ENCODE measurements at places on chromosomes 4 and X.

- no peak for DNase-seq
Observed at GRCh38 chr4:36218121-36218520, 26.2 kb downstream of the ARAP2 start.

DNA sequence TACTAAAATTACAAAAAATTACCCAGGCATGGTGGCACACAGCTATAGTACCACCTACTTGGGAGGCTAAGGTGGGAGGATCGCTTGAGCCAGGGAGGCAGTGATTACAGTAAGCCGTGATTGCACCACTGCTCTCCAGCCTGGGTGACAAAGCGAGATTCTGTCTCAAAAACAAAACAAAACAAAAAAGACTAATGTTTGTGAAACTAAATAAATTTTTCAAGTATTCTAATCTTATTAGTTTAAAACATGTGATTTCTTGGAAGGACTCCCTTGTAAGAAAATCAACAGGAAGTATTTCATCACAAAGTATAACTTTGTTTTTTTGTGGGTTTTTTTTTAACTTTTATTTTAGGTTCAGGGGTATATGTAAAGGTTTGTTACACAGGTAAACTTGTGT lies 89.6 kb downstream of the EGF start:
- no peak for DNase-seq

DNA sequence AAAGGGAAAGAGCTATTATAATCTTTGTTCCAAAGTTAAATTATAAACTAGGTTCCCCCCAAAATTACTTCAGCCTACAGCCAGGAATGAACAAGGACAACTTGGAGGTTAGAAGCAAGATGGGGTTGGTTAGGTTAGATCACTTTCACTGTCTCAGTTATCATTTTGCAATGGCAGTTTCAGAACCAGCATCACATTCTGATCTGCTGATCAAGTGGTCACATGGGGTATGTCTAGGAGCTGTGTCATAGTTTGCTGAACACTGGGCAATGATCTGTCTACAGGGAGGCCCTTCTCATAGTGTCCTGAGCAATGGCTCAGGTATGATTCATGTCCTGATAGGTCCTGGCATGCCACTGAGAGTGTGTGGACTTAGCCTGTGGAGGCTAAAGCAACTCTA lies 41.6 kb upstream of the XIAP start:
- DNase-seq: no peak

- DNase-seq: no peak
Observed at GRCh38 chrX:49054073-49054762, 4.6 kb upstream of the CCDC120 start.

- no peak for DNase-seq
Observed at GRCh38 chr4:145865274-145865941, 73.2 kb downstream of the ZNF827 start.

- no peak for DNase-seq
Observed at GRCh38 chr4:63904201-63904600, 505.0 kb downstream of the TECRL start.

- no peak for DNase-seq
Observed at GRCh38 chrX:112223391-112223790, 140.8 kb upstream of the TRPC5 start.

DNA sequence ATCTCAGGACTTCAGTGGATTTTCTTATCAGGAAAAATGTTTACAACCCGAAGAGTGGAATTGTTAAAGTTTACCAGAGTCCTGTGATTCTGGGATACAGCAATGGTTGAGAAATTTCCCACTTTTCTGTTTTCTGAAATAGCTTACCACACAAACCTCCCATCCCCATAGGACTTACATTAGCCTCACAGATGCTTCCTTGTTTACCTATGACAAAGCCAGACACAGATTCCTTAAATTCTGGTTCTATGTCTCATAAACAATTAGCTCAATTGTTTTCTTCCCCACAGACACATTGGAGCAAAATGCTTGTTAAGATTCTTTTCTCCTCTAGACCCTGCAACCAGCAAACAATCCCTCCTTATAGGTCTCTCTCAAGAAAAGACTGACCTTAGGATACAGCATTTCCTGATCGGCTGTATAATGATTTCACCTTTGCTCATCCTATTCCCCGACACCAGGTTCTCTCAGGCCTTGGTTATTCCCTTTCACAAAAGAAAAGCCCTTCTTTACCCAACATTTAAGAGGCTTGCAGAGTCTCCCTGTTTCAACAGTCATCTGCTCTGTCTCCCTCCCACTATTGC lies 886.2 kb downstream of the ARAP2 start:
- no peak for DNase-seq

GRCh38 chrX:2559124-2559523 lies 58.3 kb upstream of the DHRSX start:
- DNase-seq: no peak

DNA sequence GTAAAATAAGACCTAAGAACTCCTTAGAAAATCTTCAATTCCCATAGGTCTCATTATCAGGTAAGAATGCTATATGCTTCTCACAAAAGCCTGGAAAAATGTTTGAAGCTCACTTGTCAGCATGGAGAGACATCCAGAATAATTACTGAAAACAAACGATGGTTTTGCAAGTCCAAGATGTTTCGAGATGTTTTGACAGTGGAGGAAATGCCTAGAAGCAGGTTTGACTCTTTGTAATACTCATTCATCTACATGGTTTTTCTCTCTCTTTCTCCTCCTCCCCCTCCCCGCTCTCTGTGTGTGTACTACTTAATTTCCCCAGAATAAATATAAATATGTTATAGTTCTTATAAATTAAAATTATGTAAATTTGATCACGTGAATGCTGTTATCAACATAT lies 131.9 kb upstream of the NR3C2 start:
- DNase-seq: no peak

GRCh38 chr4:120589787-120590186 lies 332.7 kb downstream of the PRDM5 start:
- DNase-seq: no peak

- no peak for DNase-seq
Observed at GRCh38 chr4:38452009-38452408, 212.0 kb upstream of the KLF3 start.

GRCh38 chrX:69616457-69617203 lies 717 bp downstream of the EDA start:
- no peak for DNase-seq

DNA sequence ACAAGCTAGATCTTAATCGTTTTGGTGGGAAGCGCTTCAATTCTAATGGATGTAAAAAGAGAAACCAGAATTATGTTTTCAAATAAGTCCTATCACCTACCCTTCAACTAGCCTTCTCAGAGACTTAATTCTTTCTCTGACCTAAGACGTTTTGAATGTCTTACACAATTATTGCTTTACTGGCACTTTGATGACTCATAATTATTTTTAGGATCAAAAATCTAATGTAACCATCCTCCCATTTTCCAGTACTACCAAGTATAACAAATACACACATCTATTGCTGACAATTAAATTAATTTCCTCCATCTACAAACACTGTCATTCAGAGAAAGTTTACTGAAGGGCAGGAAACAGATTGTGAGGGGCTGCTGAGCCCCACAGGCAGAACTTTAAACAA lies 108.6 kb downstream of the PPP3CA start:
- no peak for DNase-seq

DNA sequence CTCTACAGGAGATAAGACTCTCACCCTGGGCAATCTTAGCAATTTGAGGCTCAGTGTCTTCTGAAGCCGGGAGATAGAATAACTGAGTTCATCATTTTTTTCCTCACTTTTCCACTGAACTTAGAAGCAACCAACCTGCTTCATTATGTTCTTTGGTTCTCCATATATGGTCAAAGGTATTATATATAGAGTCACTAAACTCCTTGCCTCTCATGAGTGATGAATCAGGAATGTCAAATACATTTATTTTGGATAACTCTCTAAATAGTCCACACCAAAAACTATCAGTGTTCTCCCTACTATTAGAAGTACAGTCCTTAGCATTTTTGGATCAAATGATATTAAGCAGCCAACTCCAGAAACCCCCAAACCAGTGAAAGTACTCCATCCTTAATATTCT lies 421.5 kb upstream of the EPHA5 start:
- no peak for DNase-seq

- no peak for DNase-seq
Observed at GRCh38 chrX:14027511-14028019, 2.1 kb downstream of the GEMIN8 start.

- DNase-seq: no peak
Observed at GRCh38 chr4:8251110-8251883, 18.3 kb upstream of the HTRA3 start.

DNA sequence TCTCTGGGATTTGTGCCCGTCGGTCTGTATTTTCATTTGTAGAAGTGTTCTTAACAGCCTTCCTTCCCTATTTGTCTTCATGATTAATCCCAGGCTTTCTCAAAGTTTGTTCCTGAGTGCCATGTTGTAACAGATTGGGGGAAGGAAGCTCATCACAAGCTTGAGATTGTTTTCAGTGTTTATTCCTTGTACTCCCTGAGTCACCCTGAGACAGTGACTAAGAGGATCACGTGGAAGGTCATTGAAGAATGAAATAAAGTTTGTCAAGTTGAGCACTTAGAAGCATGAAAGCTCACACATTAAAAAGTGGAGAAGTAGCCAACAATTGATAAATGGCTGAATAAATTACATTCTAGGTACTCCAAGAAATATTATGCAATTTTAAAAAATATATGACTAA lies 153.5 kb upstream of the FAM241A start:
- DNase-seq: no peak

- DNase-seq: no peak
Observed at GRCh38 chr4:148344352-148344751, 97.9 kb downstream of the NR3C2 start.

GRCh38 chrX:16484338-16484737 lies 165.6 kb upstream of the S100G start:
- DNase-seq: no peak

DNA sequence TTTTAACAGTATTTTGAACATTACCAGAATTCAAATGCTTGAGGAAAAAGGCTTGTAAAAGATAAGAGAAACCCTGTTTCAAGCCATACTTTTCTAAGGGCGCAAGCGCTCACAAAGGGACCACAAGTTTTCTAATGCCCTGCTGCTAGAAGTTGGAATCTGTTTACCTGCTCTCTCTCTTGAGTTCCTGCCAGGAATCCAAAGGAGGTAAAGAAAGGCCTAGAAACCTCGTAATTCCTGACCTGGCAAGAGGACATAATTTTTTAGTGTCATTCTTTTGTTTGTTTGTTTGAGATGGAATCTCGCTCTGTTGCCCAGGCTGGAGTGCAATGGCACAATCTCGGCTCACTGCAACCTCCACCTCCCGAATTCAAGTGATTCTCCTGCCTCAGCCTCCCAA lies 1.4 kb upstream of the FUNDC1 start:
- no peak for DNase-seq

DNA sequence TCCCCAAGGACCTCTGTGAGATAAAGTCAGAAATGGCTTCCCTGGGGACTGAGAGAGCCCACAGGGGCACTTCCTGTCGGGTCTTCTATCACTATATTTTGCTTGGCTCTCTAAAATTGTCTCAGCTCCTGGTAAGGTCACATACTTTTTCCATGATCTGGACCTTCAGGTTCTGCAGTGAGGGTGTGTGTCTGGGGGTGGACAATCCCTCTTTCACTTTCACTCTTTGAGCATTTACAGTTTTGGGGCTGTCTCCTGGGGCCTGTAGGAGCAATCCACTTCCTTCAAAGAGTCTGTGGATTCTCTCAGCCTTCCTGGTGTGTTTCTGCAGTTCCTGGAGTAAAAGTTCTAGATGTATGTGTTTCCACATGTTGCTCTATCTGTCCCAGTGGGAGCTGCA lies 335.7 kb downstream of the FSTL5 start:
- DNase-seq: no peak

- no peak for DNase-seq
Observed at GRCh38 chr4:141541851-141542250, 94.5 kb upstream of the IL15 start.

GRCh38 chr4:680928-681645 lies 6.7 kb downstream of the MYL5 start:
- DNase-seq: no peak

DNA sequence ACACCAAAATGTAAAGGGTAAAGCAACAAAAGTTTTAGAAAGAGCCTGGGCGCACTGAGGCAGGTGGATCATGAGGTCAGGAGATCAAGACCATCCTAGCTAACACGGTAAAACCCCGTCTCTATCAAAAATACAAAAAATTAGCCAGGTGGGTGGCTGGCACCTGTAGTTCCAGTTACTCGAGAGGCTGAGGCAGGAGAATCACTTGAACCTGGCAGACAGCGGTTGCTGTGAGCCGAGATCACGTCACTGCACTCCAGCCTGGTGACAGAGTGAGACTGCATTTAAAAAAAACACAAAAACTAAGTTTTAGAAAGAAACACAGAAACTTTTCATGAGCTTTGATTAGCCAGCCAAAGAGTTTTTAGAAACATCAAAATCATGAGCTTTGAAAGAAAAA lies 76.5 kb downstream of the APBB2 start:
- no peak for DNase-seq

DNA sequence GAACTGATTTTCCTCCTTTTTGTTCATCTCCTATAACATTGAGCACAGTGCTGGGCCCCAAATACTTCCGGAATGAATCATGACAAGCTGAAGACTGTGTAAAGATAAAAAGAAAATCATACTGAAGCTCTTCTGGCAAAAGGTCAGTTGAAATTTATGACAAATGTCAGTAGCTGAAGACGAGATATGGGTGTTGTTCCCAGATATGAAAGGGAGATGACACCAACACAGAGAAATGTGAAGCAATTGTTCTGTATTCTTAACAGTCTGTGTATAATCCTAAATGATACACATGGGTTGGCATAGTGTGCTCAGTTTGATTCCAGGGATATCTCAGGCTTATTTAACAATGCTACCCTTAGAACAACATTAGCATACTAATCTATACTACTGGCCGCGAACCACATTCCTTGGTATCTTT lies 170.5 kb upstream of the PITX2 start:
- DNase-seq: no peak

- DNase-seq: no peak
Observed at GRCh38 chrX:133838761-133839676, 146.4 kb downstream of the GPC3 start.

- no peak for DNase-seq
Observed at GRCh38 chr4:140641789-140642439, 73.2 kb upstream of the UCP1 start.

DNA sequence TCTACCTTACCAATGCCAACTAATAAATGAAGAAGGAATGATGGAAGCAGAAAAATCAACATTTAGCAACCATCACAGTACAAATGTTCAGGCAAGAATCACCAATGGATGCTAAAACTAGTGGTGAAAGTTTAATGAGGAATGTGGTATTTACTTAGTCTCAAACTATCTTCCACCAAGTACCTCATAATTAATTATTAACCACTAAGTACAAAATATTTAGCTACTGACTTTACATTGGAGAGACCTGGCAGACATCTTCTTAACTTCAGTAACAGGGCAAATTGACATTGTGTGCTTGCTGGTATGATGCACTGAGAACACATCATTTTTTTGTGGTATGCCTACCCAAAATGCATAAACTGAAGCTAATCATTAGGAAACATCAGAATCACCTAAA lies 82.4 kb downstream of the DLG3 start:
- DNase-seq: no peak

DNA sequence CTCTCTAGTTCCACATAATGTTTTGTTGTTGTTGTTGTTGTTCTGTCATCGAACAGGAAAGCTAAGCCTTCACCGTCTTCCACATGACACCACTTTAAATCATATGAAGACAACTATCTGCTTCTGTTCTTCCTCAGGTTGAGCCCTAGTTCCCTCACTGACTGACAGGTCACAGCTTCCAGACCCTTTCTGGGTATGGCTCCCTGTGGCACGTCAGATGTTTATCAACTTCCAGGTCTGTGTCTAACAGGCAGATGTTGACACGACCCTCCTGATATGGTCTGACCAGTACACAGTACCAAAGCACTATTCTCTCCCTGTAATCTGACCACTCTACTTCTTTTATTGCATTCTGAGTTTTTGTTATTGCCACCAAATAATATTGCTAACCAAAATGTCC lies 51.4 kb downstream of the PRDM5 start:
- no peak for DNase-seq

Measured in GDM1 (cell line).